ENCODE measurements at places on chromosomes 16 and 17. TPM values are rescaled to one million over a fixed set of nuclear protein-coding genes. Genes with fewer than 3 reads are reported as not detected.
A peak's percentile ranks its signal among the peaks of the same experiment; 100 is the strongest.

DNA sequence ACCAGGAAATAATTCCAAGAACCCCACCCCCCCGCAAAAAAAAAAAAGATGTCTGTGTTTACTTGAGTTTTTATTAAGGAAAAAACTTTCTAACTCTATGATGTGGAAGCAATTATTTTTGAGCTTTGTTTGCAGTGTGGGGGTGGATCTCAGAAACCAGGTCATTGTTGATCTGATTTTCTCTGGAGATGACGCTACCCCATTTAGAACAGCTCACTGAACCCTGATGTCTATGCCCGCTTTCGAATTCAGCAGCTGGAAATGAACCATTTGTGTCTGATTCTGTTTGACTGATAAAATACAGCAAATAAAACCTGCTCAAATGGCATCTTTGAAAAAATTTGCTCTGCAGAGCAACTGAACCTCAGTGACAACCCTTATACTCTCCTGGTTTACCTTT, 368.6 kb downstream of the GRIN2A start:
- peaks cover 3% of the 10 kb centered on the region for H3K4me1 ChIP-seq
- no peak for DNase-seq
- H3K36me3 ChIP-seq, result no peaks in the 10 kb centered on the region
- H3K27ac ChIP-seq, result no peak overlapping the region
- H3K27me3 ChIP-seq, result no peaks in the 10 kb centered on the region
- H3K4me3 ChIP-seq, result no peak overlapping the region

DNA sequence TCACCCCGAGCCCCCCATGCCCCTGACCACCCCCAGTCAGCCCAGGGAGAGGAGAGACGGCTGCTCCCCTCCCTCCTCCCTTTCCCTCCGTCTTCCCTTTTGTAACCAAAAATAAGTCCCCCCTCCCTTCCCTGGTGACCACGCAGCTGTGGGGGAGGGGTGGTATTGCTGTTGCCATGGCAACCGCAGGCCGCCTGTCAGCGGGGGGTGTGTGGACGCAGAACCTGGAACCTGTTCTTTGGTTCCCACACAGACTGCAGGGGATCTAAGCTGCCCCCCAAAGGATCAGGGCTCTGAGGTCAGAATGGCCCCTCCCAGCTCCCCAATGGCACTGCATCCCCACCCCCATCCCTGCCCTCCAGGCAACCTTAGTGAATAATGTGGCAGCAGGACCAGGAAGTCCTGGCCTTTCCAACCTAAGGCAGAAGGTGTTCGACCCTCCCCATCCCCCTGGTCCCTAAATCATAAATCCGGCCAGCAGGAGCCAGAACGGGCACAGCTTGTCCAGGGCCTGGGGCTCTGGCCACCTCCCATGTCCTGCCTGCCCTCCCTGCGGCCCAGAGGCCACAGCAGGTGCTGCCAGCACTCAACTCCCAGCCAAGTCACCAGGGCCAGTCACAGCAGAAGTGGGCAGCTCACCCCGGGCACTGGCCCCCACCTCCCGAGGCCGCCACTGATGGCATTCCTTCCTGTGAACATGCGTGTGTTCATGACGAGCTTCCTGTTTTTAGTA, 12.0 kb downstream of the CA4 start:
- H3K27me3 ChIP-seq, result no peaks in the 10 kb centered on the region
- H3K36me3 ChIP-seq, result no peaks in the 10 kb centered on the region
- peaks cover 43% of the 10 kb centered on the region for H3K4me1 ChIP-seq
- H3K4me3 ChIP-seq, result no peak overlapping the region

GRCh38 chr17:21239680-21240368, 13.4 kb downstream of the NATD1 start:
- DNase-seq, result peak; percentile 58
- no peaks in the 10 kb centered on the region for H3K27me3 ChIP-seq
- no peaks in the 10 kb centered on the region for H3K36me3 ChIP-seq
- no peak overlapping the region for H3K4me3 ChIP-seq
- no peak overlapping the region for H3K27ac ChIP-seq

- H3K4me1 ChIP-seq, result peaks cover 3% of the 10 kb centered on the region
- no peak overlapping the region for H3K27ac ChIP-seq
- no peaks in the 10 kb centered on the region for H3K27me3 ChIP-seq
- H3K4me3 ChIP-seq, result no peak overlapping the region
Observed at GRCh38 chr17:78999056-78999768, 10.4 kb downstream of the CANT1 start.

NR1D1 gene
- 0.87 TPM for total RNA-seq

CCL7 gene
- total RNA-seq, result not detected

SUMO2 gene
- total RNA-seq, result 250 TPM

SBK1 gene
- total RNA-seq, result 16.4 TPM
